Stimulated activated CD8-positive, alpha-beta memory T cell treated with anti-CD3 and anti-CD28 coated beads, Interleukin-15, amount 100 ng/mL, for 1 hour (primary cell): ENCODE measurements at places on chromosomes 11 and 22.

GRCh38 chr22:25051073-25051472 is 98.6 kb downstream of the KIAA1671 start:
- DNase-seq: no peak

- no peak for DNase-seq
Observed at GRCh38 chr22:37968452-37969251, 15.2 kb downstream of the POLR2F start.

GRCh38 chr22:43110927-43111623 is 525 bp downstream of the BIK start:
- DNase-seq: no peak

GRCh38 chr22:23533328-23533762 is 46.7 kb downstream of the IGLL1 start:
- DNase-seq: no peak

DNA sequence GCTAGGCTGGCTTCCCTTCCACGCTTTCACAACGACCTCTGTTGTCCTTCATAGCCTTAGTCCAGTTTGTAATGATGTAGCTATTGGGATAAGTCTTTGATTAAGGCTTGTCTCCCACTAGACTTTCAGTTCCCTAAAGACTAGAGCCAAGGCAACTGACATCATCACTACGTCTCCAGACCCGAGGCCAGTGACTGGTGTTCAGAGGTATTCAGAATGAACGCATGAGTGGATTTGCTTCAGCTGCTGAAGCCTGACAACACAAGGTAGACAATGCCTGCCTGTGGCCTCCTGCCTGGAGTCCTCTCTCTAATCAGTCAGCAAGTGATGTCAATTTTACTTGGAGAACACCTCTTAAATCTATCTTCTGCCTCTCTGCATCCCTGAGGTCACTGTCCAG is 13.6 kb downstream of the EFCAB6 start:
- no peak for DNase-seq

DNA sequence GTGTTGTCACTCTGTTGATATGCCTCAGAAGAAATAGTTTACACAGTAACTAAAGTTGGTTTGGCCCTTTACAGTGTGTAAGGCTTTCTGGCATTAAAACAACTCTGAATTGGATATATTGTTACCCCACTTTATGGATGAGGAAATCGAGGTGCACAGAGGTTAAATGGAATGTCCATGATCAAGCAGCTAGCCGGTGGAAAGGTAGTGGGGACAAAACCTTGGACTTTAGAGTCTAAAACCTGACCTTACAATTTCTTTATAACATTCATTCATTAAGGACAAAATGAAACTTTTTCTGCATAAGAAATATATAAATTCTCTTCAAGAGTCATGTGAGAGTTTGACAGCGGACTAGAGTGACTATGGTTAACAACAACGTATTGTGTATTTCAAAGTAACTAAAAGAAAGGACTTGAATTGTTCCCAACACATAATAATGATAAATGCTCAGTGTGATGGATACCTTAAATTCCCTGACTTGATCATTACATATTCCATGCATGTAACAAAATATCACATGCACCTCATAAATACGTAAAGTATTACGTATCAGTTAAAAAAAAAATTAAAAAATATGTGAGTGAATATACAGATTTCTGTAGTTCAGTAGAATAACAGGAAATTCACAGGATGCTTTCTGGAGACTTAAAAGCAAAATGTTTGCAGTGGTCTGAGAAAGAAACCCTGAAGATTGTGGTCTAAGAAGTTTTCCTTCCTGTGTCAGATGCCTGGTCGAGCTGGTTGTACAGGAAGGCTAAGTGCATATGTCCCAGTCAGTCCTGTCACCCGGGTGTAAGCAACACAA is 51.0 kb downstream of the TEAD1 start:
- no peak for DNase-seq

GRCh38 chr22:26675687-26676268 is 18.4 kb downstream of the MIAT start:
- no peak for DNase-seq

DNA sequence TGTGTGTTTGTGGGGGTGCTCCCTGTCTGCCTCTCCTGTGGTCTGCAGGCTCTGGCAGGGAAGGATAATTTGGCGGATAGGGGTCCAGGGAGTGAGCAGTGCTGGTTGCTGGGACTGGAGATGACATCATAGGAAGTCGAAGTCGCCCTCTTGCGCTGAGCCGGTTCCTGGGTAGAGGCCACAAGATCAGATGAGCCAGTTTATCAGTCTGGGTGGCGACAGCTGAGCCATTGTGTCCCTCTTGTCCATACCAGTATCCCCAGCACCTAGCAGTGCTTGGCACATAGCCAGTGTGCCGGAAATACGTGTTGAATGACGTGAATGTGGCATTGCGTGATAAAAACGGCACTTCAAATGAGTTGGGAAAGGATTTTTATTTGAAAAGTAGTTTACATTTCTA is 9.8 kb downstream of the APOL5 start:
- DNase-seq: no peak

DNA sequence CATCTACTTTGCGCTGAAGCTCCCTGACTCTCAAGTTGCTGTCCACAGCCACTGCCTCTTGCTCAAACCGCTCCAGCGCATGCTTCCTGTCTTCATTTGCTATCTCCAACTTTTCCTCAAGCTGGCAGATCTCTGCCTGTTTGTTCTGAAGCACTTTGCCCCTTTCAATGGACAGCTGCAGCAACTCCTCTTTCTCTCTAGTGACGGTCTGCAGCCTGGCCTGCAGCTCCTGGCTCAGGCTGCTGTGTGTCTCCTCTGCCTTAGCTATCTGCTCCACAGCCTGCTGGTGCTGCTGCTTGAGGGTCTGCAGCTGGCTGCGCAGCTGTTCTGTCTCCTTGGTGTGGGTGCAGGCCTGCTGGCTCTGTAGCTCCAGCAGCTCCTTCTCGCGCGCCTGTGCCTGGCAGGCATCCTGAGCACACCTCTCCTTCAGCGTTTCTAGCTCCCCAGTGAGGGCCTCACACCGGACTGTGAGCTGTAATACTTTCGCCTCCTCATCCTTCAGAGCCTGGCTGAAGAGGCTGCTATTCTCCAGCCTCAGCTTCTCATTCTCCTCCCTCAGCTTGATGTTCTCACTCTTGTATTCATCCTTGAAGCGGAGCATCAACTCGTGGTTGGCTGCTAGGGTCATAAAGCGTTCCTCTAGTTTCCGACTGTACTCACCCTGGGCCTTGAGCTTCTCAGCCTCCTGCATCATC is 723 bp downstream of the CCDC89 start:
- DNase-seq: no peak

- DNase-seq: no peak
Observed at GRCh38 chr11:33984682-33985389, 66.7 kb upstream of the CAPRIN1 start.

DNA sequence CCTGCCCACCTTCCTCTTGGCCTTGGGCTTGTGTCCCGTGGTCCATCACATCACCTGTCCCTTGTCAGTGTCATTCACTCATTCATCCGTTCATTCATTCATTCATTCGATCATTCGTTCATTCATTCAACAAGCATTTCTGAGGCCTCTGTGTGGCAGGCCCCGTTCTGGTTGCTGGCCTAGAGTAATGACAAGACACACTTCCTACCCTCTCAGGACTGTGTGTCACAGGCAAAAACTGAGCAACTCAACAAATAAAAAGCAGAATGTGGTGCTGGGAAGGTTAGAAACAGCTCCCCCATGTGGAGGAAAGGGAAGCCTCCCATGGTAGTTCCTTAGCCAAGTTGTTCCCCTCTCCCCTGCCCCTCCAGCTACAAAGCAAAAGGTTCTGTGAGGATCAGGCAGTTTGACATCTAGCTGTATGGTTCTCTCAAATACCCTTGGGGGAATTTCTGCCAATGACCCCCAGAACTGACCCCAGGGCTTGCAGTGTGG is 1.6 kb upstream of the OMP start:
- no peak for DNase-seq

DNA sequence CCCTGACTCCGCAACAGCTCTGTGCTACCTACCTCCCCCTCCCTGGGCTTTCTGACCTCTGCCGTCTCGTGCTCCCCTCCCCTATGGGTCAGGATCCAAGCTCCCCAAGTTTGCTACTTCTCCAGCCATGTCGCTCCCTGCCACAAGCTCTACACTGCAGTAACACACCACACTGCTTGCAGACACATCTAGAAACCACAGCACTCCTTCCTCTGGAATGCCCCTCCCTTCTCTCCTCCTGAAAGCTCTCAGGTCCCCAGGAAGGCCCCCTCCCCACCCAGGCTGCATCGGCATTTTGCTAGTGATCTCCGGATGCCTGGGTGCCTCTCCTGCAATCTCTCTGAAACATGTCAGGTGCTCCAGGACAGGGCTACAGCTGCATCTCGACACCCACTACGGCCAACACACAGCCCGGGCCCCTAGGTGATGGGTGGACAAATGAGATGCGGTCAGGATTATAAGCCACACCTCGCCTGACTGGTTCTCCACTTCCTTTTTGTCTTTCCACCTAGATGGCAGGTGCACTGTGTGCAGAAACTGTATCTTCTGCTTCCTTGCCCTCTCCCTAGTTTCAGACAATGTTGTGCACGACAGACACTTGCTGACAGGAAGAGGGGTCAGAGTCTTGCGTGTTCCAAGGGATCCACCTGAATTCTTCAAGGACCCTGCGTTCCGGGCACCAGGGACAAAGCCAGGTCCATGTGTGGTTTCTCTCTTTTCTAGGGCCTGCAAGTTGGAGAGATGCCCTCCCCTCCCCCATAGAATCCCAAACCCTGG is 22.9 kb downstream of the RPUSD4 start:
- DNase-seq: no peak

DNA sequence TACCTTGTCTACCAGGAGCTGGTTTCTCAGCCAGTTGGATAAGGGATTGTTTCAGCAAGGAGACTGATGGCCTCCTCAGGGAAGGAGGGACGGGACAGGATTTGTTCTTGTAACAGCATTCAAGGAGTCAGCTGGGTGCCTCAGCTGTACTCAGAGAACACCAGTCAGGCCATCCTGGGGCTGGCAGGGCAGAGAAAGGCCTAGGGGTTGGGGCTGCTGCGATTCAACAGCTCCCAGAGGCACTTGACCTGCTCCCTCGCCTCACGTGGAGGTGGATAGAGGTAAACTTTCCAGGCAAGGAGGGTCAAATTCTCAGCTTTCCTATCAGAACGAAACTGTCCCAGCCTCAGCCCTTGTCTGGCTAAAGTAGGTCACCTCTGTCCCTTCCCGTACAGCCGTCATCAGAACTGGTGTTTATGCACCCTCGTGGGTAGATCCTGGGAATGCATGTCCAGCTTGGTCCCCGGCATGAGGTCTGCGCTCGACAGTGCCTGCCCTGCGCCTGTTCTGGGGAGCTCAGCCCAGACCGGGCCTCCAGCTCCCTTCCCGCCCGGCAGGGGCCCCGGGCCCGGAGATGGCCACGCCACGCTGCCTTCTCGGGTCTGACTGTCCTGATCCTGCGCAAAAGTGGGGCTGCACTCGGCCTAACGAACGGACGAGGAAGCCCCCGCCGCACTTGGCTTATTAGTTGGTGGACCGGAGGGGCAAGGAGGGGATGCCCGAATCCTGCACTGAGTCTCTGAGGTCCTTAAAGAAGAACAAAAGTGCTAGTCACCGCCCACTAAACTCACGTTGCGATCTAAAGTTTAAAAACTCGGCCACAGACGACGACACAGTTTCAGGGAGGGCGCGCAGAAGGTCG is 762 bp upstream of the CCDC134 start:
- no peak for DNase-seq

GRCh38 chr11:86681483-86681756 is 9.0 kb upstream of the ME3 start:
- DNase-seq: no peak

- DNase-seq: peak; percentile 9
Observed at GRCh38 chr22:35540595-35541253, at the start of gene RASD2. Gene RASD2 (plus strand): TSS chr22:35540831. CDS start chr22:35546810, 5,979 bp downstream.

GRCh38 chr22:31639436-31640039 is 22.5 kb downstream of the PISD start:
- DNase-seq: no peak

GRCh38 chr11:28343304-28344233 is 235.4 kb downstream of the METTL15 start:
- DNase-seq: no peak

DNA sequence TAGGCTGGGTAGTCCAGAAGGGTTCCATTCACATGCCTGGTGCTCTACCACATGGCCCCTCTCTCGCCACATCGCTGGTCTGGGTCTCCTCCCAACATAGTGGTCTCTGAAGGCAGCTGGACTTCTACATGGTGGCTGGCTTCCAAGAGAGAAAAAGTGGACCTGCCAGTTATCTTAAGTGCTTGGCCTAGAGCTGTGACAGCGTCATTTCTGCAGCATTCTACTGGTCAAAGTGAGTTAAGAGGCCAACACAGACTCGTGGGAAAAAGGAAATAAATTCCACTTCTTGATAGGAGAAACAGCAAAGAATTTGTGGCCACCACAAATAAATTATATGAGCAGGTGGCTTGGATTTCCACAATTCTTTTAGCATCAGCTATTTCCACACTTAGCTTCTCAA is 21.0 kb upstream of the BARX2 start:
- no peak for DNase-seq

GRCh38 chr11:111777094-111778046 is 11.2 kb upstream of the PPP2R1B start:
- DNase-seq: no peak

GRCh38 chr22:39543095-39543494 is 10.5 kb upstream of the RPS19BP1 start:
- DNase-seq: no peak

- no peak for DNase-seq
Observed at GRCh38 chr11:32379719-32380118, 55.6 kb downstream of the WT1 start.

- no peak for DNase-seq
Observed at GRCh38 chr22:18973264-18974031, 37.4 kb upstream of the PRODH start.
